ELF-1 (cell line): ENCODE measurements at places on chromosomes 7 and 10.

DNA sequence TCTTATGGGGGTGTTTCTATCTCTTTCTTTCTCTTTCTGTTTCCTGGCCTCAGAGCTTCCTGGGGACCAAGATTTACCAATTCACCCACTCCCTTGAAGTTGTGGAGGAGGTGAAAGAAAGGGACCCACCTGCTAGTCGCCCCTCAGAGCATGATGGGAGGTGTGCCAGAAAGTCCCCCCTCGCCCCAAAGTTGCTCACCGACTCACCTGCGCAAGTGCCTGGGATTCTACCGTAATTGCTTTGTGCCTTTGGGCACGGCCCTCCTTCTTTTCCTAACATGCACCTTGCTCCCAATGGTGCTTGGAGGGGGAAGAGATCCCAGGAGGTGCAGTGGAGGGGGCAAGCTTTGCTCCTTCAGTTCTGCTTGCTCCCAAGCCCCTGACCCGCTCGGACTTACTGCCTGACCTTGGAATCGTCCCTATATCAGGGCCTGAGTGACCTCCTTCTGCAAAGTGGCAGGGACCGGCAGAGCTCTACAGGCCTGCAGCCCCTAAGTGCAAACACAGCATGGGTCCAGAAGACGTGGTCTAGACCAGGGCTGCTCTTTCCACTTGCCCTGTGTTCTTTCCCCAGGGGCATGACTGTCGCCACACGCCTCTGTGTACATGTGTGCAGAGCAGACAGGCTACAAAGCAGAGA, 12.2 kb downstream of the AQP1 start:
- peak; percentile 0 for DNase-seq

DNA sequence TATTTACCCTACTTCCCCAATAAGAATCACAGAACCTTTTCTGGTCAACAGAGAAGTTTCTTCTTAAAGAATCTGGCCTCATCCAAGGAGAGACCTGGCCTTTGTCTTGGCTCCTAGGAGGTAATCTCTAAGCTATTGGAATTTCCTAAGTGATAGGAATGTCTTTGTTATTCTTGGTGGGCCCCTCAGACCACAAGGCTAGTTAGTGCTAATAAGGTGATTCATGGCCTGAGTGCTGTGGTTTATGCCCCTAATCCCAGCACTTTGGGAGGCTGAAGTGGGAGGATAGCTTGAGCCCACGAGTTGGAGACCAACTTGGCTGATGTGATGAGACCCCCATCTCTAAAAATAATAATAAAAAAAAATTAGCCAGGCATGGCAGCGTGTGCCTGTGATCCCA, 60.0 kb upstream of the CYP2C18 start:
- DNase-seq, result peak; percentile 70

GRCh38 chr7:44629829-44630522, 23.5 kb downstream of the OGDH start:
- no peak for DNase-seq

DNA sequence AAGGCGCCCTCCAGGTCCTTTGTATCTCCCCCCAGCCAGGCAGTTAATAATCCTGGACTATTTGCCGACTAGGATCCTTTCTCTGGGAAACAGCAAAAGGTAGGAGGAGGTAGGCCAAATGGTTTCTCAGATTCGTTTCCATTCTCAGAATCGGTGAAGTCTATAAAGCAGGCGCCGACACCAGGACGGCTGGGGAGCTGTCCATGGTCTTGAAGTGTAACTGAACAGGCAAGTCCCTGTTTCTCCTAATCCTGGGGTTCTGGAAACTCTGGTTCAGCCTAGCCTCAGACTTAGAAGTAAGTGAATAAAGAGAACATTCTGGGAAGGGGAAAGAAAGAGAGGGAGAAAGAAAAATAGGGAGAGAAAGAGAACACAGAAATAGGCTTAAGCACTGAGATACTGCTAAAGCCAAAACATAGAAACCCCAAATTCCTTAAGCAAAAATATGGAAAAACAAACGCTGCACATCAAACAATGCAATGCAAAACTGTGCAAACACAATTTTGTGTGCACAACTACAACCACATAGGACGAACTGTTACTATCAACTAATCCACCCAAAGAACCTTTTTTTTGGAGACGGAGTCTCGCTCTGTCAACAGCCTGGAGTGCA, 11.1 kb upstream of the INA start:
- peak; percentile 64 for DNase-seq

DNA sequence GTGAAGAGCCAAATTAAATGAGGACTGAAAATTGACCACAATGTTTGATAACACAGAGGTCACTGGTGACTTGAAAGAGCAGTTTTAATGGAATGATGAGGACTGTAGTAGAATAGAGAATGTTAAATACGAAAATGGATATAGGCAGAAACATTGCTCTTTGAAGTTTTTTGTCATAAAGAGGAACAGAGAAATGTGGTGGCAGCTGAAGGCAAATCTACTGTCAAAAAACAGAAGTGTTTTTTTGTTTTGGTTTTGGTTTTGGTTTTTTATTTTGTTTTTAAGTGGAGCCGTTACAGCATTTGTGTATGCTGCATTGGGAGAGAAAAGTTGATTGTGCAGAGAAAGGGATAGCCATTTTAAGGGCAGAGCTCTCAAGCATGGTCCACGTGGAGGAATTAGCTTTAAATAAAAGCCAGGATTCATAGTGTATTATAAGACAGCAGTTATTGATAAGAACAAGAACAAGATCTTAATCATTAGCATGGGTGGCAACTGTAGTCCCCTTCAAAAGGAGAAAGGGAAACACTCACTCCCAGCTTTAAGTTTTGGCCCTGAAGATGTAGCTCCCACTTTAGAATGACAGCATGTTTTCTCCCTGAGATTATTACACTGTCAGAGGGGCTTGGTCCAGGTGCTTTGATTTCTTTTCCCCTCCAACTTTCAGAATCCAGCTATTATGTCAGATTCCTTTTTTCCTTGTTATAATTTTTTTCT, 156.7 kb upstream of the BET1 start:
- no peak for DNase-seq

DNA sequence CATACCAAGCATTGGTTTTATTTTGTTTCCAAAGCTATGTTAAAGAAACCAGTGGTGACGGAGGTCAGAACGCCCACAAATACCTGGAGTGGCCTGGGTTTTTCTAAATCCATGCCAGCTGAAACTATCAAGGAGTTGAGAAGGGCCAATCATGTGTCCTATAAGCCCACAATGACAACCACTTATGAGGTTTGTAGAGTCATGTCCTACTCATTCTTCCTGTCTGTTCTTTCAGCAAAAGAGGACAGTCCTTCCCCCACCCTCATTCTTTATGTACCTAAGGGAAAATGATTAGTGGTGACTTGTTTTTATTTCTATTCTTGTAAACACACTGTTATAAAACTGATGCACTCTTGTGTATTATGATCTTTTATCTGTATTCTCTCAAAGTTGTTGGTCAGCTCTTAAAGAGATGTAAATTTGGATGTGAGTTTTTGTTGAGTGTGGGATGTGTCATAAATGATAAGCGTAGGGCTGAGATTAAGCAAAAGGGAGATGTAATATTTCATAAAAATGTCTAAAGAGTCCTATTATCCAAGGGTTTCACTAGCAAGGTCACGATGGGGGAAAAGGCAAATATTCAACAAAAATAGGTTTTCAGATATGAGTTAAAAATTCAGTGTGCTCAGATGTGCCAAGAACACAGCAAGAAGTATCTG, 294.4 kb downstream of the BICC1 start:
- no peak for DNase-seq

- DNase-seq, result no peak
Observed at GRCh38 chr10:32650246-32650655, 204.3 kb downstream of the CCDC7 start.

GRCh38 chr10:13046851-13047528, 45.5 kb upstream of the CCDC3 start:
- DNase-seq, result no peak

DNA sequence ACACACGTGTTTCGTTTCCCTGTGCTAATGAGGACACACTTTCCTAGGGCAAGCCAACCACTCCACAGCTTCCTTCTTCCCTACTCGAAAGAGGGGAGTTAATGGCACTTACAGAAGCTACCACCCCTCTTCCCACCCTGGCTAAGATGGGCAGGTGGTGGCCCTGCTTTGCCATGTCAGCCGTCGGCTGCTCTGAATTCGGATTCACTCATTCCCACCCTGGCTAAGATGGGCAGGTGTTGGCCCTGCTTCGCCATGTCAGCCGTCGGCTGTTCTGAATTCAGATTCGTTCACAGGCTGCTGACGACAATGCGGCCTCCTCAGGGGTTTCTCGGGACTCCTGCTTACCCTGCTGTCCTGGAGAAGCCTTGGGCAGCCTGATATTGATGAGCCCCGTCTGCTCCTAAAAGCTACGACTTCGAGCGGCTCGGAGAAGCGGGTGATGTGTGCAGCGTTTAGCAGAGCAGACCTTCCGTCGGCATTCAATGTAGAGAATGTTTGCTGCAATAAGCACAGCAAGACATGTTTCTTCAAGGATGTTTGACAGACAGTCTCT, 56.2 kb upstream of the PPP2R2D start:
- DNase-seq, result no peak

DNA sequence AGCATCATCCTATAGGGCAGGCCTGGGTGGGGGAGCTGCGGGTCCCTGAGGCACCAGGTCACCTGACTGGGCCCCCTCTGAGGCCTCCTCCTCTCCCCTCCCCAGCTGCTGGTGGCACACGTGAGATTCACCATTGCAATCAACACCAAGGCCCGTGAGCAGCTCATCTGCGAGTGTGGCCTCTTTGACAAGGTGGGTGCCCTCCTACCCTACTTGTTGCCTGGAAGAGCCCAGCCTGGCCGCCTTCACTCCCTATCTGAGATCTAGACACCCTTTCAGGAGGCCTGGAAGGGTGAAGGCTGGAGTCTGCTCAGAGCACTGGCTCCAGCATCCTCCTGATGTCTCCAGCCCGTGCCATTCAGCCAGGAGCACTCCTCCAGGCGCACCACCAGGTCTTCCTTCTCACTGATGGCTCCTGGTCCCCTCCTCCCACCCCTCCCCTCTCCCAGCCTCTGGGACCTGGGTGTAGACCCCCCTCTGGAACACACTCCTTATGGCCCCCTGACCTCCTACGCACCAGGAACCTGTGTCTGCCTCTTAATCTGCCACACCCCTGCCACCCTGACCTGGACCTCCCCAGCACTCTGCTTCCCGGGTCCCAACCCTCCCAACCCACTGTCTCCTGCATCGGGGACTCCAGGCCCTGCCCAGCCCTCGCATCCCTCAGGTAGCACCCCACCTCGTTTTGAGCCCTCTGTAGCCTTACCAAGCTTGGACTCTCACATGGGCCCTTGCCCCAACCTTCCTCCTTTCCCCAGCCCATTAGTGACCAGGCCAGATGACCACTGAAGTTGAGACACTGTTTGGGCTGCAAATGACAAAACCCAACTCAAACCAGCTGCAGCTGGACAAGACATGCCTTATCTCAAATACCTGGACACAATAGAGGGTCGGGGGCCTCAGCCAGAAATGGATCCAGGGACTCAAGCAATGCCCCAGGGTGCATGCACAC, 67.5 kb downstream of the ALOX5 start:
- DNase-seq, result no peak

DNA sequence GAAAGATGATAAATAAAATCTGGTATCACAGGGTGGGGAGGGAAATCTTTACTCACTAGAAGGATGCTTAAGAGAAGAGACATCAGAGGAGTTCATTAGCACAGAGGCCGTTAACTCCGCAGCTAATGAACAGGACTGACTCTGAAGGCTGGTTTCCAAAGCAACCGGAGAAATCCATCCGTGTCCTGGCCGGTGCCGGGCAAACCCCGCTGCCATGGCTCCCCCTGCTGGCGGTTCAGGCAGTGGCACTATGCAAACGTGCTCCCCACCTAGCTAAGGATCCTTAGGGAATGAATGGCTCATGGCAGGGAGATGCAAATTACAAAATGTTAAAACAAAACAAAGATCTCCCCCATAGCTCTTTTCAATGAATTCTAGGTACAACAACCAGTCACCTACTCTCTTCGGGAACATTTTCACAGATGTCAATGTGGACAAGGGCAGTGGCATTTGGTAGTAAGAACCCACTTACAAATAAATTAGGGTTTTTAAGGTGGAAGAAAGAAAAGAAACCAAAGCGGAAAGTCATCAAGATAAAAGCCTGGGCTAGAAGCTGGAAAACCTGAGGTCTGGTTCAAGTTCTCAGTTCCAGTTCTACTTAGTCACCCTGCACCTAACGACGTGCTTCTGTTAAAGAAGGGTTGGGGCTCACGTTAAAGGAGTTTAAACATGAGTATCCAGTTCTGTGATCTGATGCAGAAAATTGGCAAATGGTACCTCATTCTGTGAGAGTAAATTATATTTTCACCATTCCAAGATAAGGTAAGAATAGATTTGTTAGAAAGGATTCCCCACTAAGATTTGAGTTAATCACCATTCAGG, 138.2 kb downstream of the SVIL start:
- DNase-seq, result peak; percentile 84

- no peak for DNase-seq
Observed at GRCh38 chr10:20254078-20254477, 437.8 kb downstream of the PLXDC2 start.

DNA sequence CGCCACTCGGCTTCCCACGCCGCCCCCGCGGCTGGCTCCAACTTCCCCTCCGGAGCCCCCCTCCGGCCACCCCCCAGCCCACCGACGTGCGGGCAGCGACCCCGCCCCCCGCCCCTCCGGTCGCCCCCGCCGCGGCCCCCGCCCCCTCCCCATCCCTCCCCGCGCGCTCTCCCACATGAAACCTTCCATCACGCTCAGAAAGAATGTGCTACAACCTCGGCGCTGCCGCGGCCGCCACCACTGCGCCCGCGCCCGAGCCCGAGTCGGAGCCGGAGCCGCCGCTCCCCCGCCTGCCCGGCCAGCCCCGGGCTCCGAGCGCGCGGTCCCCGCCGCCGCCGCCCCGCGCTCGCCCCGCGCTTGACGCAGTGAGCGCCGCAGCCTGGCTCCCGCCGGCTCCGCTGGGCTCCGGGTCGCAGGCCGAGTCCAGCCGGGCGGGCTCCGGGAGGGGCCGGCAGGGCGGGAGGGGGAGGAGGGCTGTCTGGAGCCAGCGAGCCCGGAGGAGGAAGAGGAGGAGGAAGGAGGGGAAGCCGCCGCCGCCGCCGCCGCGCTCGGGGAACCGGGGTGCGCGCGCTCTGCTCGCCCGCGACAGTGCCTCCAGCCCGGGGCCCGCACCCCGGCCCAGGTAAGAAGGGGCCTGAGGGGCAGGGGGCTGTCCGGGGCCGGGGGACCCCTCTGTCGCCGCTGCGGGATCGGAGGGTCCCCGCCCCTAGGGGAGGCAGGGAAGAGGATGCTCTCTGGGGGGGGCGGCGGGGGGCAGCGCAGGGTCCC, 4.3 kb upstream of the ELFN1 start:
- no peak for DNase-seq

- DNase-seq, result no peak
Observed at GRCh38 chr7:87475359-87476178, at the start of gene ABCB4. ABCB4 (minus strand) TSS chr7:87475680; CDS start chr7:87475465, 215 bp downstream.
